Stimulated activated CD4-positive, alpha-beta T cell treated with anti-CD3 and anti-CD28 coated beads, Interleukin-1b, Interleukin-23, amount 100 ng/mL, for 48 hours (primary cell): ENCODE measurements at places on chromosomes 4 and X.

GRCh38 chrX:115957862-115958490 is 212.6 kb upstream of the AGTR2 start:
- no peak for DNase-seq

DNA sequence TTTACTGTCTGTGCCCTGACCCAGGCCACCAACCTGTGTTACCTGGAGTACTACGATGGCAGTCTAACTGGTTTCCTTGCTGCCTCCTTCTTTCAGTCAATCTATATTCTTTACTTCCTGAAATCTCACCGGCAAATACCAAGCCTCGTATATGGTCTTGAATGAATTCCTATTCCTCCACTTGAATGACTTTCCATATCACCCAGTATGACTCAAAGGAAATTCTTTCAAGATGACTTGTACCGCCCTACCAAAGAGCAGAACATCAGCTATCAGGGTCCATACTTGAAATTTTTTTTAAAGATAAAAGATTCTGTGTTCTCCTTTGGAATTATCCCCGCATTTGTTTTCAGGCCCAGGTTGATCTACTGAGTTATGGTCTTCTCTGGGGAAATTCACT is 378.0 kb downstream of the AFF2 start:
- DNase-seq = no peak

DNA sequence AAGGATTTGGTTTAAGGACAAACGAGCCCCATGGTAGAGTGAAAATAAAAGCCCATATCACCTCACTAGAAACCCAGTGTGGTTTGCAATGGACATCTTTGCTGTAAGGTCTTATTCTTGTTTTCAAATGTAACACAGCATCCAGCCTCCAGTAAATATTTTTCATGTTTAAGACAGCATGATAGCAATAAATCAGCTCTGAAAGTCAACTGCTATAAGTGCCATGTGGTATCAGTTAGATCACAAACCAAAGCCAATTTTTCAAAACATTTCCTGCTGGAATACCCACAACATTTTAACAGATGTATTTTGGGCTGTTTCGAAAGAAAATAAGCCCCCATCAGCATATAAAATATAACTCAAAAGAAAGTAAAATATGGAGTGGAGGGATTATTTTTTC is 24.0 kb upstream of the SCML1 start:
- no peak for DNase-seq

GRCh38 chrX:123267220-123267619 is 83.1 kb downstream of the GRIA3 start:
- no peak for DNase-seq
